OCI-M1 (cell line): ENCODE measurements at places on chromosomes 3 and 15.
A peak's percentile ranks its signal among the peaks of the same experiment; 100 is the strongest.

- DNase-seq: no peak
Measured at GRCh38 chr15:68354268-68354667, 76.7 kb downstream of the FEM1B start.

DNA sequence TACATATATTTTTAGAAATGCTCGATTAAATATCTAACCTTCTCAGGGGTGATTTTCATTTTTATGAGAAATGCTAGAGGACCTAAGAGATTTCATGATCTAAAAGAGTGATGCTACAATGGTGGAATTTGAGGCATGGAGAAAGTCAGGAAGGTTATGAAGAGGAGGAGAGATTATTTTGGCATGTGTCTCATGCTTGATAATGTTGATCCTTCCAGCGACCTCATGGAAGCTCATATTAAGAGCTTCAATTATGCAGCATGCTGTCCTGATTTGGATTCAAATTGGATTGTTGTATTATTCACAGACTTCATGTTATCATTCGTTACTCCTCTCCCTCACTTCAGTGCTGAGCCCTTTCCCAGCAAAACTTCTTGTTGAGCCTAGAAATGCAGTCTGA lies 112.5 kb downstream of the RAP2B start:
- DNase-seq: no peak

DNA sequence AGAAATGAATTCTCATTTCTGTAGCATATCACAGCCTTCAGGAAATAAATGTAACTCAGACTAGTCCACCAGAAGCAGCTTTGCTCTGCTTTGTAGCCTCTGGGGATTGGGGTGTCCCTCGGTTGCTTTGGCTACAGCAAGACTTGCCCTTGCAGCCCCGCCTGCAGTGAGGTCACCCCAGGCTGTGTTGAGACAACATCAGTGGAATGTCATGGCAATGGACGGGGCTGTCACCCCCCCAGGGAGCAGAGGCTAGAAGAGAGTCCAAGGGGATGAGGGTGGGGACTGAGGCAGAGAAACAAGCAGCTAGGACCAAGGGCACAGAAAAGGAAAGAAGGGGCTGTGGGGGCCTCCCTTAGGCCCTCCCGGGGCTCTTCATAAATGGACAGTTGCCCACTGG lies 854 bp downstream of the CLEC3B start:
- DNase-seq: no peak

GRCh38 chr3:142613491-142613890 lies 17.3 kb downstream of the PLS1 start:
- DNase-seq: no peak

DNA sequence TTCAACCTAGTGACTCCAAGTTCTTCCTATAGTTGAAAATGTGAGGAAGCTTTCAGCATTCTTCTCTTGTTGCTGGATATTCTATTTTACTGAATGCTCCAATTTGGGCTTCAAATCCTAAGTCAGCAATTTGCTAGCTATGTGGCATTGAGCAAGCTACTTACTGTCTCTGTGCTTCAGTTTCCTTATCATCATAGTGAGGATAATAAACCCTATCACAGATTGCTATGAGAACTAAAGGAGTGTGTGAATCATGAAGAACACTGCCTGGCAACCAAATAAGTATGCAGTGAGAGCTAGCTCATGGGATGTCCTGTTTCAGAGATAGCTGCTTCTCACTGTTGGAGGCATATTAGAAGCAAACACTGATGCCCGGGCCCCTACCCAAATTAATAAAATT lies 163.8 kb upstream of the CDIN1 start:
- DNase-seq: peak; percentile 9

- no peak for DNase-seq
Measured at GRCh38 chr3:46927718-46928073, 48.8 kb downstream of the CCDC12 start.
